ENCODE measurements at places on chromosomes 2 and 18.

DNA sequence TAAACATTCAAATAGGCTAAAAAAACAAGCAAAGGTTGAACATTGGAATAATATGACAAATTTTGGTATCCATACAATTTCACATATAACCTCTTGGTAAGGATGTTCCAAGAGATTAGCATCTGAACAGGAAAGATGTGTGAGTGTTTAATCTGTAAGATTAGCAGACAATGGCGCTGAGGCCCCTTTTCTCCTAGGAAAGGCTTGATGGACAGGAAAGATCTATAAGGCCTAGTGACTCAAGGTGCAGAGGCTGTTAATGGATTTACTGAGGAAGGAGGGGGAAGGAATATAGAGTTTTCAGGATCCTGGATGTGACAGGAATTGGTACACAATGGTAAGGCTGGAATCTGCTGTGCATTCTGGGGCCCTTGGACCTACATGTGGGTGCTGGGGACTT lies 48.1 kb upstream of the SMAD2 start:
- DNase-seq = no peak

GRCh38 chr2:173249661-173250641 lies 104.7 kb upstream of the CDCA7 start:
- DNase-seq = no peak

DNA sequence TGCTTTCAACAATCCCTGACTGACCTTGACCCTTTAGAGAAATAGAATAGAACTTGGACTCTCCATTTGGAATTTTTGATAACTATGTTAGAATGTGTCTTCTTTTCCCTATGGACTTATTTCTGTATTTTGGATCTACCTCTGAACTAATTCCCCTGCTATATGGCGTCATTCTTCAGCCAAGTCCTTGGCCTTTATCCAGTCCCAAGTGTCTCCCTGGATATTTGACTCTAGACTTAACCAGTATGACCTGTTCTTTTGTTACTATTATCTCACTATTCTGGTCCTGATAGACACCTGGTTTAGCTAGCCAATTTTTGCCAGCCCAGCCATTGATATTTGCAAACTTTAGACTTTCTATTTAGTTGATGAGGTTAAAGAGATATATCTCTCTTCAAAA lies 186.8 kb downstream of the KCNS3 start:
- no peak for DNase-seq

GRCh38 chr2:221596192-221596591 lies 24.1 kb upstream of the EPHA4 start:
- no peak for DNase-seq

DNA sequence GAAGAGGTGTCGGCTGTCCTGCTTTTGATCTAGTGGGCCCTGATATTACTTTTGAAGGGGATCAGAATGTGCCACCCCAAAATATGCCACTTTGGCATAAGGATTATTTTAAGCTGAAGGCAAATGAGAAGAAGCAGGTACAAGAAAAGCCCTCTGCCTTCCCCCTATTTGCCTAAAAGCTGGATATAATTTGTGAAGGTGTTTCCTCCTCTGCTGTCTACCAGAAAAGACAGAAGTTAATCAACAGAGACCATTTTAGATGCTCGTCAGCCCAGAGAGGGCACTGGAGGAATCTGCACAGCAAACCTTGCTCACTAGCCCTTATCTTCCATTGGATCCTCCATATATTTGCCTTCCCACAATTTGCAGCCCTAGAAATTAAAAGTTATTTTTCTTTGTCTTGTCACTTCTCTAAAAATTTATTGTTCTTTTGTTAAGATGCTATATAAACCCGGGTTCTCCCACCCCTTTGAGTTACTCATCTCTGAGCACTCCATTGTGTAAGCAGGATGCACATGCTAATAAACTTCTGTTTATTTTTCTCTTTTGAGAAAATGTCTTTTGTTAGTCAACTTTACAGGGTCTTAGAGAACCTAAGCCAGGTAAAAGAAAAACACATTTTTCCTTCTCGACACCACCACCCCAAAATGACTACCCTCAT lies 163.2 kb upstream of the SLC1A4 start:
- no peak for DNase-seq

GRCh38 chr2:149561309-149561926 lies 26.2 kb downstream of the MMADHC start:
- DNase-seq = no peak

GRCh38 chr2:62270728-62271127 lies 74.8 kb downstream of the B3GNT2 start:
- DNase-seq = peak; percentile 87

- no peak for DNase-seq
Measured at GRCh38 chr2:96262306-96262705, 3.5 kb downstream of the TMEM127 start.

DNA sequence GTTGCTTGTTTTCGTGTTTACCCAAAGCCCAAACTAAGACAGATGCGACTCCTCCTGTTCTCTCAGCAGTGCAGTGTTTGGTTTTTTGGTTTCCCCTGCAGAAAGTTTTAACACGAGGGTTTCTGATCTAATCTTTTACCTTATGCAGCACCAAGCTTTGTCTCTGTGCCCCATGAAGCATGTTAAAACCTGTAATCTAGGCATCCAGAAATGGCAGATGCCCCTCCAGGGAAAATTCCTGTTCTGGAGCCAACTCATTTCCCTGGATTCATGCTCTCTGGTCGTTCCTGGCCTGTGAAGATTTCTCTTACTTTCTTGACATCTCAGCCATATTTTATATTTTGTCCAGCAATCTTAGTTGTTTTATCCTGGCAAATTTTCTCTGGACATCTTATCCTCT lies 91.5 kb downstream of the LTBP1 start:
- DNase-seq = no peak

- no peak for DNase-seq
Measured at GRCh38 chr2:107418708-107419107, 408.0 kb upstream of the RGPD4 start.

GRCh38 chr2:86562922-86563649 lies at the start of gene CHMP3:
Gene CHMP3, minus strand, starts transcription at chr2:86563443. Its CDS starts 95 bp downstream, at chr2:86563348.
- DNase-seq = peak; percentile 93

- DNase-seq = no peak
Measured at GRCh38 chr2:220166616-220167015, 539.2 kb downstream of the SLC4A3 start.

GRCh38 chr18:10895976-10896375 lies 253.4 kb downstream of the PIEZO2 start:
- DNase-seq = no peak

- DNase-seq = no peak
Measured at GRCh38 chr18:7696780-7697179, 129.7 kb downstream of the PTPRM start.

GRCh38 chr2:121955426-121955825 lies 200.0 kb downstream of the TSN start:
- no peak for DNase-seq

GRCh38 chr18:21335927-21336488 lies 94.0 kb downstream of the GREB1L start:
- no peak for DNase-seq

GRCh38 chr18:75898651-75899050 lies 471.1 kb upstream of the SMIM21 start:
- no peak for DNase-seq

DNA sequence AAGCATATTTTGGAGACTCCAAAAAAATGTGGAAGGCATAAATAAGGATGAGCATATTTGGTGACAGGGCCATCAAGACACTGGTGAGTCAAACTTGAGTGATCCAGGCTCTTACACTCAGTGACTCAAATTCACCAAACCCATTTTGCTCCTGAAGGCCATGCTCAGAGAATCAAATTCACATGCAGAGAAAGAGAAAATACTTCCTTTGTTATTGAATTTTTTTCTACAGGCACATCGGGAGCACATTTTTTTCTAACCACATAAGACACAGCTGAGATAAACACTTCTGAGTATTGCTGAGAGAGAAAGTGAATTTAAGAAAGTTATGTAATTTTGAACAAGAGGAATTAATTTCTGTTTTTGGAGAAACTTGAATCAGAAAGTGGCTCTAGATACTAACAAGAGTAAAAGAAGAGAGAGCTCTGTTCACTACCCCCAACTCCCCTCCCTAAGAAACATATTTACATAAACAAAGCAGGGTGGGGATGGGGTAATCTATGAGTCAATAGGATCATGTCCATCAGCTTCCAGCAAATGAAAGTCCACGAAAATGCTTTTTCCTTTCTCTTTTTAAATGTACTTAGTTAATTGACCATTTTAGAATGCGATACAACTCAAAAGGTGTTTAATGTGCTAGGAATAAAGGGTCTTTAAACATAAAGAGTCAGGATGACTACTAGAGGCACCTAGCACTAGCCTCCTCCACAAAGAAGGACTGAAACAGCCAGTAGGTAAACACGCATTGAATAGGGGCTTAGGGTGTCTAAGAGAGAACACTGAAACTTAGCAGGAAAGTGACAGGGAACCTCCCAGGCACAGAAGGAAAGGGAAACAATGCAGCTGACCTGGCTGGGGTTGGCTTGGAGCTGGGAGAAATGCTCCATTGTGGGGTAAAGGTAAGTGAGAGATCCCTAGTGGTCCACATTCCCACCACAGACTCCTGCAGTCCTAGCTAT lies 152.3 kb downstream of the KCNE4 start:
- no peak for DNase-seq

DNA sequence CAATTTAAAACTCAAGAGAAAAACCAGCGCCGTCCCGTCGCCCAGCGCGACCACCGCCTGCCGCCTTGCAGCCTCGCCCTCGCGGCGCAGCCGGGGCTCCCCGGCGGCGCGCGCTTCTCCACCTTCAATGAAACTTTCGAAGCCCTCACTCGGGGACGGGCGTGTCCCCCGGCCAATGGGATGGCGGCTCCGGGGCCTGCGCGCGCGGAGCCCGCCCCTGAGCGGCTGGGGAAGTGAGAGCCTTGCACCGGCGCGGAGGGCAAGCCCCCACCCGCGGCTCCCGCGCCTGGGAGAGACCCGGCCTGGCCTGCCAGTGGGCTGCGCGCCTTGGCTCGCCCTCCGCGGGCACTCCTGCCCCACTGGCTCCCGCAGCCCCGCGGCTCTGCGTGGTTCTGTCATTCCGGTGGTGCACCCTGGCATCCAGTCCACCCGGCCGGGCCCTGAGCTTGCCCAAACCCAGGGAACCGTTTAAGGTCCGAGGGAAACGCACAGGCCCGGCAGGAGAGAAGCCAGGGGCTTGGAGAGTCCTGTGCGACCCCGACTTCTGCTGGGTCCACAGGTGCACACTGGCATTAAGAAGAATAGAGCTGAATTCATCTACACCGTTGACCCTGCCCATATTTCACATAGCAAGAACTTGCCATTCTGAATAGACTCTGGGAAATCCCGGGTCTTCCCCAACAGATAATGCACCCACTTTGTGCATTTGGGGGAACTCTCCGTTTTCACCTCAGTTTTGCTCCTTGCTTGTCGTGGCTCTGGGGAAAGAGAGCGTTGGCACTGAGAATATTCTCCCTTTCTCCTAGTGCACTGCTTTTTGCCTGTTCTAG lies at the start of gene PIEZO2:
Gene PIEZO2 (minus strand): TSS at position 129 of the 830 bp plus-strand sequence. CDS start 981 bp downstream, outside the sequence.
- peak; percentile 60 for DNase-seq

GRCh38 chr18:50472941-50473340 lies 86.9 kb upstream of the MAPK4 start:
- no peak for DNase-seq

- DNase-seq = no peak
Measured at GRCh38 chr2:168343586-168343985, 96.2 kb upstream of the STK39 start.

- no peak for DNase-seq
Measured at GRCh38 chr2:138035608-138036217, 71.4 kb downstream of the HNMT start.

DNA sequence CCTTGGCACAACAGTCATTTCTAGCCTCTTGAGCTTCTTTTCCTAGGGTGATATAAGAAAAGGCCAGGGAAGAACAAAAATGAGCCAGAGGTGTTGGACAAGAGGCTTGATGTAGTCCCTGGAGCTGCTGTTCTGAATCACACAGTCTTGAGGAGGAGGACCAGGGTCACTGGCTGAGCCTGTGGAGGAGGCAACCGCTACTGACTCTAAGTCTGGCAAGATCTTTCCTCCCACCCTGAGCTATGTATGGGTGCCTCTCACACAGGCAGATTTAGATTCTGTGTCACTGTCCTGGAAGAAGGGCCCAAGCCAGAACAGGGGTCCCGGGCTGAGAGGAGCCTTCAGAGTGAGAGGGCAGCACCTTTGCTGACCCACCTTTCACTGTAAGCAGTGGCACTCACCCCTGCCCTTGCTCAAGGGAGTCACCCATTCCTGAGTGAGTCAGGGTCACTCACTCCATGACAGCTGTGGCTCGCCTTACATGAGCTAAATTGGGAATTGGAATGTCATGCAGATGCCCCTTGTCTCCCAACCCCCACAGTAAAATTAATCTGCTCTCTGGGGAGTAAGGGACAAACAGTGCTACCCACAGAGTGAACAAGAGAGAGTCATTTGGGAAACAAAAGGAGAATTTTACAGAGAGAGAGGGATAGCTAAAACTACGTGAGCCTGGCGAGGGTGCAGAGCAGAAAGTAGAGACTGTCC lies at the start of gene TRIM54:
Gene TRIM54 (plus strand): TSS at position 575 of the 705 bp plus-strand sequence. CDS start 303 bp downstream, outside the sequence.
- no peak for DNase-seq

- DNase-seq = no peak
Measured at GRCh38 chr2:43490252-43490786, 105.5 kb downstream of the THADA start.

DNA sequence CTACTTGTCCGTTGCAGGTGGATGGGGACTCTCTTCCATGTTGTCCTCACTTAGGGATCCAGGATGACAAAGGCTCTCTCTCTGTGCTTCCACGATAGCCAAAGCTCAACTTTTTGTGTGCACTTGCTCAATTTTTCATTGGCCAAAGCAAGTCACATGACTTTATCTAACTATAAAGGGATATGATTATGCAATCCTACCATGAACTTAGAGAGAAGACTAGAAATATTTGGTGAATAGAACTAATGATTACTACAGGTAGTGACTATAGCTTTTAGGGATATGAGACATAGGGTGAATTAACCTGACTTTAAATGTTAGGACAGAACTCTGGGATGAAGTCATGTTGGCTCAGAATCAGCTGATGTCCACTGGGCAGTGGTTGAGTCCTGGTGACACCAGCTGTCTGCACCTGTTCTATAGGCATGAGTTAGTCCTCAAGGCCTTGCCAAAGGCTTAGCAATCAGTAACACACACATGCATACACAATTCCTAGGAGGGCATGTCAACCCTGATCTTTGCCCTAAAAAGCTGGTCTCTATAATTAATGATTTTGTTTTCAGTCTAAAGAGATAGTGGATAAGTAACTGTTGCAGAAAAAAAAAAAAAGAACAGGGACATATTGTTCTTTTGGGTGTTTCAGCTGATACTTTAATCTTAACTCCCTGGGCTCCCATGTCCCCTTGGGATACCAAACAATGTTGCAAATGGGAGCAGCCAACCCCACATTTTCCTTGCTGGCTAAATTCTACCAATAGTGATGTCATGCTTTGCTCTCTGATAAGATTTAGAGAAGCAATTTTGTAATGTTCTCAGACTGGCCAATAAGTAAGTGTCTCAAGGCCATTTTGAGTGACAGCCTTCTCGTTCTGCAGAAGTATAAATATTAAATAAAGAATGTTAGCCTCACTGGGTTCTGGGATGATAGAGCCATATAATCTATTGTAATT lies 12.5 kb upstream of the HK2 start:
- no peak for DNase-seq

- DNase-seq = peak; percentile 37
Measured at GRCh38 chr18:25350489-25351251, 1.3 kb downstream of the ZNF521 start.
